ENCODE measurements at places on chromosomes 11 and 22.
A peak's percentile ranks its signal among the peaks of the same experiment; 100 is the strongest.

DNA sequence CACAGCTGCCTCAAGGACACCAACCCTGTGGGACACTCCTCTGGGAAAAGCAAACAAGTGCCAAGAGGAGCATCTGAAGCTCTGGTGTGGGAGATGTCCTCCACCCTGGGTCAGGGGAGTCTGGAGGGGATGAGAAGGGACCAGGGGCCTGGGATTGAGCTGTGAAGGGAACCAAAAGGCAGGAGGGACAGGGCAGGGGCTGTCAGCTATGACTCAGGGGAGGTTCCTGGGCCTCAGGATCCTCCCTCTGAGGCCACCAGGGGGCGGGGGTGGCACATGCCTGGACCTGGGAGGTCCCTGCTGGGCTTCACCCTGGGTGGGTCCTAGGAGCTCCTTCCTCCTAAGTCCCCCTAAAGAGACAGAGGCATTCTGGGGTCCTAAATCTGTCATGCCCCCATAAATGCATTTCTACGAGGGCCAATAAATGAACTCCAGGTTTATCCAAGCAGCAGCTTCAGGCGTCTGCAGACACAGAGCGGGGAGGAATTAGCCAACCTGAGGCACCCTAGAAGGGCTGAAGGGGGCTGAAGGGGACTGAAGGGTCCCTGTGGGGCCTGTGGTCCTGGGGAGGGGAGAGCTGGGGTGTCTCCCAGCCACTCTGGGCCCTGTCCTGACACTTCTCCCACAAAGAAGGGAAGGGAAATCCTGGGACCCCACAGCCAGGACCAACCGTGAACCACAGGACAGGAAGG, 31.9 kb upstream of the IGLL5 start:
- DNase-seq = peak; percentile 57

DNA sequence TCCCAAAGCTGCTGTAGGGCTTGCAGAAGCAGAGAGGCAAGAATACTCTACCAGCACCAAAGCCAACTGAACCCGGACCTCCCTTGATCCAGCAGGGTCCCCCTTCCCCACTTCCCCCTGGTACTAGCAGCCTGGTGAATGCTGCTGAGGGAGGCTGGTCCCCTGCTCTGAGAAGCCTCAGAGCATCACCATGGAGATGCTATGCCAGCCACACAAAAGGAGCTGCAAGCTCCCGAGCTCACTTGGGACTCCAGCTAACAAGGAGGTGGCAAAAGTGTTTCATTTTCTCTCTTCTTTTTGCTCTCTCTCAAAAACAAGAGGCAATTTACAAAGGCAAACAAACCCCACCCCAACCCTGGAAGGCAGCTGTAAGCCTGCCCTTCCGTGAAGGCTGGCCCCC, 509.8 kb downstream of the BUD13 start:
- DNase-seq = no peak

DNA sequence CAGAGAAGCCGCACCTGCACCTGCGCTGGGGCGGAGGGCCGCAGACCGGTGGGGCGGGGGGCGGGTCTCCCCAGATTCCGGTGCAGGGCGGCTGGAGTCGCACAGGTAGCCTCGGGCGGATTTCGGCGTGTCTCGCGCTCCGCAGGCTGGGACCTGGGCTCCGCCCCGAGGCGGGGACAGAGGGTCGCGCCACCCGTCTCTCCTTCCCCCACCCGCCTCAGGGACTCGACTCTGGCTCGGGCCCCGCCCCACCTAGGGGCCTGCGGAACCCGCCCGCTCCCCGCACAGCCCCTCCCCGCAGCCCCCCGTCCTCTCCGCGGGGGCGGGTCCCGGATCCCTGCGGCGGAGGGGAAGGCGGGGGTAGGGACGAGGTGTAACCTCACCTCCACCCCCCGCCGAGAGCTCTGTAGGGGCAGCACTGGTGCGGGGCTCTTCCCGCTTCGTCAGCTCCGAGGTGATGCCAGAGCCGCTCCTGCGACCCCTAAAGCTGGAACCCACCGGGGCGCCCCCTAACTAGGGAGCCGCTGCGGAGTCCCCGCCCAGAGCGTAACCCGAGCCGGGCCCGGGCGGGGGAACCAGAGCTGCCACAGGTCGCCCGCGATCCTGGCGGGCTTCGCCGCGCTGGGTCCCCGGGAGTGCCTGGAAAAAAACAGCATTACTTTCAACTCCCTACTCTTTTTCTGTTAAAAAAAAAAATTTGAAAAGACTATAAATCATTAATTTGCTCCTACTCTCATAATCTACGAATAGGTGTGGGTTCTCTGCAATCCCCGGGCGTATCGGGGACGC, at the start of gene SLC29A2:
Gene SLC29A2 (minus strand): TSS at position 134 of the 789 bp plus-strand sequence. CDS start 169 bp downstream, outside the sequence.
- DNase-seq = peak; percentile 83

DNA sequence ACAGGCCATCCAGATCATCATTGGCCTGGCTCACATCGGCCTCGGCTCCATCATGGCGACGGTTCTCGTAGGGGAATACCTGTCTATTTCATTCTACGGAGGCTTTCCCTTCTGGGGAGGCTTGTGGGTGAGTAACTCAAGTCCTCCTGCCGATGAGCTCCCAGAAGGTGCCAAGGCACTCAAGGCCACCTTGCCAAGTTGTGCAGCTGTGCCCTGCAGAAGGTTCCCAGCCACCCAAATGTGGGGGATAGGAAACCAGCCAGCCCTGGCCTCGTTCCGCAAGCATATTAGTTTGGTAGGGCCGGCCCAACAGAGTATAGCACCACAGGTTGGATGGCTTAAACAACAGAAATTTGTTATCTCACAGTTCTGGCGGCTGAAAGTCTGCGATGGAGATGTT, 4.0 kb downstream of the MS4A8 start:
- no peak for DNase-seq

DNA sequence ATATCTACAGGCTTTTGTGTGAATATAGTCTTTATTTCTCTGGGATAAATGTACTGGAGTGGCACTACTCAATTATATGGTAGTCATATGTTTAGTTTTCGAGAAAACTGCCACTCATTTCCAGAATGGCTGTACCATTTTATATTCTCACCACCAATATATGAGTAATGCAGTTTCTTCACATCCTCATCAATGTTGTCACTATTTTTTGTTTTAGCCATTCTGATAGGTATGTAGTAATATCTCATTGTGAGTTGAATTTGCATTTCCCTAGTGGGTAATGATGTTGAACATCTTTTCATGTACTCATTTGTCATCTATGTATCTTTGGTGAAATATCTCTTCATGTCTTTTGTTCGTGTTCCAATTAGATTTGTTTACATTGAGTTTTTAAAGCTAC, 18.0 kb downstream of the ACRV1 start:
- DNase-seq = no peak

DNA sequence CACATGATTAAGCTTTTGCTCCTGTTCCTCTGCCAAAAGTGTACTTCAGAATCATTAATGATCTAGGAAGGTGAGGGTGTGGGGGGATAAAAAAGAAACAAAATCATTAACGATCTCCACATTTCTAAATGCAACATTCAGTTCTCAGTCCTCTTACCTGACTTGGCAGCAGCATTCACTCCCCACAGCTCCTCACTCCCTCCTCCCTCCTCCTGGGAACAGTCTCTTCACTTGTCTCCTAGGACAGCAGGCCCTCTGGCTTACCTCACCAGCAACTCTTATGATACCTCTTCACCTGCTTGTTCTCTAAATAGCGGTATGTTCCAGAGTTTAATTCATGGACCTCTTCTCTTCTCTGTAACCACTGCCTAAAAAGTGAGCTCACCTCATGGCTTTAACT, 56.5 kb upstream of the APOA1 start:
- no peak for DNase-seq

GRCh38 chr22:40560551-40560950, 76.0 kb downstream of the MRTFA start:
- DNase-seq = no peak

- DNase-seq = no peak
Measured at GRCh38 chr11:69352715-69353319, 58.9 kb downstream of the MYEOV start.

GRCh38 chr11:12188548-12189317, 78.3 kb downstream of the MICAL2 start:
- no peak for DNase-seq

GRCh38 chr11:2848497-2848896, 37.1 kb downstream of the CDKN1C start:
- DNase-seq = no peak

DNA sequence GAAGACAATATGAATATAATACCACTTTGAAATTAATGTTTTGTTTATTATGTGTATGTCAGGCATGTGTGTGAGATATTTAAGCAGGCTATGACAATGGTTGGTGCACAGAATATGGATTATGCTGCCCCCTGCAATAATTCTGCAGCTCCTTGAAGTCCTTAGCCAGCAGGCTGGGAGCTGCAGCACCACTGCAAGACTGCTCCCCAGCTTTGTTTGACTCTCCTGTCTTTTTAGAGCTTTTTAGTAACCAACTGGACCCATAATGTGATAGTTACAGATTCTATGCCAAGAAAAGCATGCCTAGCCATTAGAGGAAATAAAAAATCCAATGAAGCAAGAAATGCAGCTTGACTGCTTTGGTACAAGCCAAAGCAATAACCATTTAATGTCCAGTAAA, 535.1 kb downstream of the TMEM135 start:
- DNase-seq = no peak

GRCh38 chr11:7457211-7457610, 28.1 kb upstream of the OLFML1 start:
- DNase-seq = no peak

DNA sequence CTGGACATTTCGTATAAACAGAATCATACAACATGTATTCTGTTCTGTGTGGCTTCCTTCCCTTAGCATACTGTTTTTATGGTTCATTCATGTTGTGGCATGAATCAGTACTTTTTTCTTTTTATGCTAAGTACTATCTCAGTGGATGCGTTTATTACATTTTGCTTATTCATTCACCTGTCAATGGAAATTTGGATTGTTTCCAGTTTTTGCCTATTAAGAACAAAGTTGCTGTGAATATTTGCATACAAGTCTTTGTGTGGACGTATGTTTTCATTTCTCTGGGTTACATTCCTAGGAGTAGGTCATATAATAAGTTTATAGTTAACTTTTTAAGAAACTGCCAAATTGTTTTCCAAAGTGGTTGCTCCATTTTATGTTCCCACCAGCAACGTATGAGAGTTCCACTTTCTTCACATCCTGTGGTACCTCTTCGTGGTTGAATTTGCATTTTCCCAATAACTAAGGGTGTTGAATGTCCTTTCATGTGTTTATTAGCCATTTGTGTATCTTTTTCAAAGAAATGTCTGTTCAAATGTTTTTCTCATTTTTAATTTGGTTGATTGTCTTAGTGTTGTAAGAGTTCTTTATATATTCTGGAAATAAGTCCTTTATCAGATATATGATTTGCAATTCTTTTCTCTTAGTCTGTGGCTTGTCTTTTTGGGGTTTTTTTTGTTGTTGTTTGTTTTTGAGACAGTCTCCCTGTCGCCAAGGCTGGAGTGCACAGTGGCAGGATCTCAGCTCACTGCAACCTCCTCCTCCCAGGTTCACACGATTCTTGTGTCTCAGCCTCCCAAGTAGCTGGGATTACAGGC, 46.0 kb upstream of the MICAL2 start:
- DNase-seq = no peak

DNA sequence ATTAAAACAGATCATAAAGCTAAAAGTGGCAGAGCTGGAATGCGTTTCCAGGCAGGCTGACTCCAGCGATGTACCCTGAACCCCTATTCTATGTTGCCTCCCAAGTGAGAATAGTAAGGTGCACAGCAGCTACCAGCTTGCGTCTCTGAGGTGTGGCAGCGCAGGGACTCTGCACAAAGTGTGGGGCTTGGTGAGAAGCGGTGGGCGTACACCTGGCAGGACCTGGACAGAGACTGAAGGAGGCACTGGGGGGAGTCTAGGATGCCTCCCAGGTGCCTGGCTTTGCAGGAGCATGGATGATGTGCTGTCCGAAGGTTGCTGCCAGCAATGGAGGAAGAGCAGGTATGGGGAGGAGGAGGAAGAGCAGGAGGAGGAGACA, 42.9 kb downstream of the AMPD3 start:
- no peak for DNase-seq

GRCh38 chr11:71501071-71501985, 25.7 kb upstream of the KRTAP5-7 start:
- no peak for DNase-seq

- peak; percentile 16 for DNase-seq
Measured at GRCh38 chr22:32880893-32881596, 79.5 kb downstream of the TIMP3 start.

GRCh38 chr22:29207243-29207550, 1.5 kb downstream of the EMID1 start:
- DNase-seq = no peak

GRCh38 chr11:128580612-128581011, 6.7 kb downstream of the ETS1 start:
- DNase-seq = no peak

DNA sequence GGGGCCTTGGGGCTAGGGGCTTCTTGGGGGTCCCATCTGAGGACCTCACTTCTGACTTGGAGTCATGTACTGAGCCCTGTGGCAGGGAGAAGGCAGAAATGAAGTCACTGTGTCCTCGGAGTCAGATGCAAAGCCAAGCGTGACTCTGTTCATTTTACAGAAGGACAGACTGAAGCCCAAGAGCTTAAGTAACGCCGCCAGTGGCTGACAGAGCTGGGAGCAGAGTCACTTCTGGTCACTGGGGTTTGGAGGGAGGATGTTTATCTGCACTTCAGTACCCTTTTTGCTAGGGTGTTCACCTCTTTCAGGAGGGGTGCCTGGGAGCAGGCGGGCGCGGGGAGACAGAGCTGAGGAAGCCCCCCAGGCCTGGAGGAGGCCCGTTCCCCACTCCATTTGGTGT, 10.7 kb downstream of the CD6 start:
- no peak for DNase-seq

DNA sequence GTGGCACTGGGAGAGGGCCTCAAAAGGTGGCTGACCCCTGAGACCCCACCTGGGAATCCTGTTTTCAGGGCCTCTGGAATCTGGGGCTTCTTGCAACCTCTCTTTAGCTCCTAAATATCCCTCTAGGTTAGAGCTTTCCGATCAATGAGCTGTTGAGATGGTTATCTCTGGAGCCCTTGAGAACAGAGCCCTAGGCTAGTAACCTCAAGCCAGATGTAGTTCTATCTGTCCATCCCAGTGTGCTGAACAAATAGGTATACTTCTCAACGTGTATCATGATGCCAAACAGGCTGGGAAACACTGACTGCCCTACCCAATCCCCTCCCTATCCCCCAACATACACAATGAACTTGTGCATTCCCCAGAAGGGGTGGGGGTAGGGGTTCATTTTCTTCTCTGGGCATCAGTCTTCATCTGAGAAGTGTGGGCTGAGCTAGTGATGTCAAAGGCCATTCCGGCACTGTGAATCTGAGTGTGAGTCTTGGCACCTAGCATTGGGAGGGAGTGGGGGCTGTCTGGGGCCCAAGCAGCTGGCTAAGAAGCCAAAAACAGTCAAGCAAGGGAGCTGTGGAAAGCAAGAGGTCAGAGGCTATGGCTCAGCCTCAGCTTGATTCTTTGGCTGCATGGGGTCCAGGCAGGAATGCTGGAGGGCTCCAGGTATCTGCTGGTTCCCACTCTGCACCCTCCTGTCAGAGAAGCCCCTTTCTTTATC, 17.3 kb downstream of the CD82 start:
- DNase-seq = no peak

- DNase-seq = no peak
Measured at GRCh38 chr11:69378303-69379141, 84.6 kb downstream of the MYEOV start.

DNA sequence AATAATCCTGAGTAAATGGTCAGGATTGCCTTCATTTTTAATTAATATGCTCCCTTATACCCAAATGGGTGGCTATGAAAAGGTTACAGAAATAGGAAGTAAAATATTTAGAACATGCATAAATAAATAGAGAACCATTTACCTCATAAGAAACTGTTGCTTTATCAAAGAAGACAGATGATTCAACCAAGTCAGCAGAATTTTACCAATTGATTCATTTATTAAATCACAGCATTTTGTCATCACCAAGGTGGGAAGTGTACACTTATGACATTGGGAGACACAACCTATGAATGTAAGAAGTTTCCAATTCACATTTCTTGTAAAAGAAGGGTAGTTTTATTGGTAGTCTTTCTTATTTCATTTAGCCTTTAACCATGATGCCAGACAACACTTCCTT, 870.3 kb upstream of the CHORDC1 start:
- no peak for DNase-seq

All from CD4-positive, alpha-beta T cell treated with Interleukin-4 for 1 hour (primary cell).